ENCODE measurements at places on chromosomes 2 and 18.

DNA sequence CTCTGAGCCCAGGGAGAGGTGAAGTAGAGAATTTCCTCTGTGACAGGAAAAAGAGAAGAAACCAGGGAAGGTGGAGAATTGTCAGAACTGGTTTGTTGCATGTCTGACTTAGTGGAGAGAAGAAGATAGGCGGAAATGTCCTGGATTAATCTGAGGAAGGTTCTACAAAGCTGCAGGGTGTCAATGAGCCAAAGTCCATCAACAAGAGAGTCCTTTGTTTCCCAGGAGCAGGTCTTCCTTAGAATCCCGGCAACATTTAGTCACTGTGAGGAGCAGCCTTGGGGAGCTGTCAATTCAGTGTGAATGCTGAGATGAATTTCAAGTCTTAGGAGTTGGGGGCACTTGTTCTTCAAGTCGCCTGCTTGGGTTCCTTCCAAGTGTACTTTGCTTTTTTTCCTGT, 88.4 kb upstream of the CELF4 start:
- no peak for DNase-seq

- DNase-seq = no peak
These were observed 34.9 kb downstream of the CDC42EP3 start for GRCh38 chr2:37636381-37637066.

DNA sequence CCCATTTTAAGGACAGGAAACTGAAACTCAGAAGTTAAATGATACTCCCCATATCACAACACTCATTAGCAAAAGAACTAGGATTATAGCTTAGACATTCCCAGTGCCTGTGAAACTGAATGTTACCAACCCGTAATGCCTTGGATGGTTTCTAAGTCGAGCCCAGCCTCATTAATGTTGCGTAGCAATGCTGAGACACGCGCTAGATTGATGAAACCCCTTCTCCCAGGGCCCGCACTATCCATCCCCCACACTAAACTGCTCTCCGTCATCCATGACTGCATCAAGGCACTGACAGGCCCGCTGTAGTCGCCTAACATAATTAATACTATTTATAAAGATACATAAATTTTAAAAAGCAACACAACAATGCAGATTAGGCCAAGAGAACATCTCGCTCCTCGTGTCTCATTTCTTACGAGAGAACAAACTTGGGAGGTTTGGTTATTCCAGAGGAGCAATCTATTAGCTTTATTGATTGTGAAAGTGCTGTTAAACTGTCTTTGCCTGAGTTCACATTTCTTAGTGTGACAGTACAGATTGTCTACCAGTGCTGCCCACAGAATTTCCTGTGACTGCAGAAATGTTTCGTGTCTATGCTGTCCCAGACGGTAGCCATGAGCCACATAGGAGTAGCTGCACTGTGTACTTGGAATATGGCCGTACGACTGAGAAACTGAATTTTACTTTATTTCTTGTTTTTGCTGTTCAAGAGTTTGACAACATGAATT, 312.2 kb upstream of the RAB12 start:
- no peak for DNase-seq

GRCh38 chr2:14944562-14945346, 312.2 kb downstream of the LRATD1 start:
- DNase-seq = no peak

DNA sequence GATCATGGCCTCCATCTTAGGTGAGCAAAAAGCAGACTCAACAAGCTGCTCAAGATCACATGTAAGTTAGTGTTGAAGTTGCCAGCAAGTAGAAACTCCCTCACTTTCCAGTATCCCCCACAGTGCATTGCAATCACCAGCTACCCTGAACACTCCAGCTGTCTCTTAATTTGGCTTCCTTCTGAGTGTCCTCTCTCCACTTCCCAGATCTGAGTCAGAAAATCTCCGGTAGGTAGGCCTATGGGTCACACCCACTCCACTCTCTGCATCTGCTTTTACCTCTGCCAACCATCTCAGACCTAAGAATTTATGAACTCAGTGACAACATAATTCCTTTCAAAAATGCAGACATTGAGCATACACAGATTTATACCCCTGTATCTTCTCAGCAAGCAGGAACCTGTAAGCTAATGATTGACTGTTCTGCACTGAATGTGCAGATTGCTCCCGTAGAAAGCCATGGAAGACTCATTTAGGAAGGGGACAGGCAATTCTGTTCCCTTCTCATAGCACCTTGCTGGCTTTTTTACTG, 656.9 kb downstream of the EPHA4 start:
- no peak for DNase-seq

DNA sequence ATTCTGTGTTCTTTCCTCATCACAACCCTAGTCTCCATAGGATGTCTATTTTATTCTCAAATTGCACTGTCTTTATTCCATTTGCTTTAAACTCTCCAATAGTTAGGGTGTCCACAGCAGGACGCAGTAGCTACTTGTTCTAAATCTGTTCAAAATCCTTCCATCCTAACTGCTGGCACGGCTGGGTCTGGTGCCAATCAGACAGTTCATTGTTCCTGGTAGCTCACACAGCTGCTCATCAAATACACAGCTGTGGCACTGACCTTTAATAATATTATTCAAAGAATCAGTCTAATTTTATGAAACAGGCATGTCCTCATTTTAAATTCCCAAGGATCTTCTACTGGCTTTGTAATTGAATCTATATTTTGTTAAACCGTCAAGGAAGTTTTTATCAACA, 59.7 kb upstream of the TMEFF2 start:
- DNase-seq = no peak

- no peak for DNase-seq
These were observed 95.9 kb downstream of the EPB41L5 start for GRCh38 chr2:120108749-120109148.

GRCh38 chr2:124755386-124755785, 730.3 kb downstream of the CNTNAP5 start:
- no peak for DNase-seq

- DNase-seq = no peak
These were observed 94.5 kb upstream of the FN1 start for GRCh38 chr2:215530191-215530968.

DNA sequence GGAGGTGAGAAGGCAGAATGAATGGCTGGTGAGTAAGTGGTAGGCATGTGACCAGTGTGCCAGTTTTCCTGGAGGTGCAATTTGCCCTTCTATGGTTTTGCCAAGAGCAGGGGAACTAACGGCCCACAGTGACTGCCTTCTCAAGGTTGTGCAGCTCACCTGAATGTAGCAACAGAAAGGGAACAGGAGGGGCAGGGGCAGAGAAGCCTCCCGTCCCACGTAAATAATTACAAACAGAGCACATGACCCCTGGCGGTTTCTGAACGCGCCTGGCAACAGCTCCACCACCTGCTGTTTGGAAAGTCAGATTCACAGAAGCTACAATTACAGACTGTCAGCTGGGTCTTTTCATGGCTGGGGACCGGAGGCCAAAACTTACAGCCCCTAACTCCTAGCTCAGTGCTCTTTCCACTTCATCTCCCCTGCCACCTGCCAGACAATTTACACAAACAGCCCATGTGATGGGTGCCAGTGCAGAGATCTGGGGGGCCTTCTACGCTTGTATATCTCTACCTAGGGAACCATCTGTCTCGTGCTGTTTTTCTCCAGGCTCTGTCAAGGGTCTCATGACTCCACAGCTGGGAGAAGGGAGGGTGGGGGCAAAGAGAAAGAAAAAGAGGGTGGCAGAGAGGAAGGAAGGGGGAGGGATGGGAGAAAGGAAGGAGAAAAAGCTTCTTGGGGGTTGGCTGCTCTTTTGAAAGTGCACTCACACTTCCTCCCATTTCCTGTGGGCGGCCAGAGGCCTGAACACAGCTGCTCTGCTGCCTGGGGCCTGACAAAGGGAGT, 69.6 kb downstream of the POLR1A start:
- no peak for DNase-seq

DNA sequence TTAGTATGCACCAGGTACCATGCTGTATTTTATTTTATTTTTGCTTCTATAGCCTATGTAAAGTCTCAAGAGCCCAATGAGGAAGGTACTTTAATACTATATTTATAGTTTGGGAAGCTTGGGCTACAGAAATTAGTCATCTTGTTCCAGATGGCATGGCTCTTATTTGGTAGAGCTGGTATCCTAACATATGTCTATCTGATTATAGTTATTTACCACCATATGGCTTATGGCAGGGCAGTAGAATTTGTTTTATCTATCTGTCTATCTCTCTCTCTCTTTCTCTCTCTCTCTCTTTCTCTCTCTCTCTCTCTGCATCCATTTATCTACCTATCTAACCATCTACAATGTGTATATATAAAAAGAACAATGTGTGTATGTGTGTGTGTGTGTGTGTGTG, 1293.7 kb upstream of the SLC39A10 start:
- no peak for DNase-seq

DNA sequence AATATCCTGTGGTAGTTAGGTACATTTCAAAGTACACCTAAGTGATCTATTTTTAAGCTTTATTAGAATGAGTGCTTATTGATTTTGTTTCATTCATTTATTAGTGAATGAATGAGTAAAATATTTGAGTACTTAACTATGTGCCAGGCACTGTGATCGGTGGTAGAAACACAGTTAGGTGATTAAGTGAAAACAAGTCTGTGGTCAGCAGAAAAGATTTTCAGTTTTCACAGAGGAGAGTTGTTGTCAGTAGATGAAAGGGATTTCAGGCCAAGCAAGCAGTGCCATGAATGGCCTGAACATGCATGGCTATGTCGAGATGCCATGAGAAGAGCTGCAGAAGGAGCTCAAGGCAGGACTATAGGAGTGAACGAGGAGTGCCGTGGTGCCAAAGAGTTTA, 85.9 kb downstream of the SPTBN1 start:
- DNase-seq = no peak

GRCh38 chr18:9943311-9943710, 29.5 kb downstream of the VAPA start:
- no peak for DNase-seq

DNA sequence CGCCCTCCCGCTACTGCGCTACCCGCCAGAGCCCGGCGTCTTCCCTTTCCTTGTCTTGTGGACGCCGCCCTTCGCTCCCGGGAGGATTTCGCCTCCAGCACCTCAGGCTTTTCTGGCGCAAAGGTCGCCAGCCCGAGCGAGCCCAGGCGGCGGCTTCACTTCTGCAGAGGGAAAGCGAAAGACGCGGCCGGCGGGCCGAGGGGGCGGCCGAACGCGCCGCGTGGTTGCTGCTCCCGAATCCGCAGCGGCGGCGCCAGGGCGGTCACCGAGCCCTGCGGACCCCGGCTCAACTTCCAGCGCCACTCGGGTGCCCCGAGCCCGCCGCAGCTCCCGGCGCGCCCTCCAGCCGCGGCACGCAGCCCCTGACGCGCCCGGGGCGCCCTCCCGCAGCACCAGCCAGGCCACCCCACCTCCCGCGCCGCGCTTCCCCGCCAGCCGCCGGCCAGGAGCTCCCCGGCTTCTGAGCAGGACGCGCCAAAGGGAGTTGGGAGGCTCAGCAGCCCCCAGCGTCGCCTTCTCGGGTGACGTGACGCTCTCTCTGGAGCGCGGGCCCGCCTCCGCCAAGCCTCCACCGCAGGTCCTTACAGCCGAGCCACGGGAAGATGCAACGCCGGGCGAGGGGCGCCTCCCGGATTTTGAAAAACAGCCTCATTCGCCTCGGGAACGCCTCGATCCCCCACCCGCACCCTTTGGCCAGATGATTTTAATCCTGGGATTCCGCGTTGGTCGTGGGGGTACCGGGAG, 84.9 kb upstream of the EPB41L3 start:
- DNase-seq = no peak

GRCh38 chr18:31577195-31577594, 14.5 kb upstream of the TTR start:
- DNase-seq = no peak

DNA sequence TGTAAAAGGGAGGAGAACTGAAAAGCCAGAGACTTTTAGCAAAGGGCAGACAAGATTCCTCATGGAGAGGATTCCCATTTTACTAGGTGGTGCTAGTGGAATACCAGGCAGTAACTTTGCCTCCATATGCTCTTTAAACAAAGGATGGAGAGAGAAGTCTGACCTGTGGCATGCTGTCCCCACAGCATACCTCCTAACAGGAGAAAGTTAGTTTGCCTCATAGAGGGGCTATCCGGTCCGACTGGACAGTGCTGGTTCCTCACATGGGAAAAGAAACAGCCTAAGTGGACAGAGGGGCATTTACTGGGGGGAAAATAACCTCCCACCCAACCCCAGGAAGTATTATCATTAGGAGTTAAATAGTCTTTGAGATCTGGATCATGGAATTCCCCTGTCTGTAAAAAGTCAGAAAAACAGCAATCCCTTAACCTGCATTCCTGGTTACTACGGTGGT, 31.6 kb upstream of the GMCL1 start:
- no peak for DNase-seq

DNA sequence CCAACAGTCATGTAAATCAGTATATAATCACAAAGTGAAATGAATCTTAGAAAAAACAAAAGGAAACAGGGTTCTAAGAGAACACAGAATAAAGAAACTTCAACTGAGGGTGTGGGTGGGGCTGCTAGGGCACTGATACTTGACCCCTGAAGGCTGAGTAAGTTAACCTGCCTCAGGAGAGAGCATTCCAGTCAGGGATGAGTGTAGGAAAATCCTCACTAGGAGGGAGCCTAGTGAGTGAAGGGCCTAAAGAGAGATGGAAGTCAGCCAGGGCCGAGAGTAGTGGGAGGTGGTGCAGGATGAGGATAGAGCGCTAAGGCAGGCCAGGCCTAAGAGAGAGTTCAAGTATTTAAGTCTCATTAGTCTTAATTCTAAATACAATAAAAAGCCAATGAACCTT, 342.6 kb downstream of the SATB2 start:
- DNase-seq = no peak

DNA sequence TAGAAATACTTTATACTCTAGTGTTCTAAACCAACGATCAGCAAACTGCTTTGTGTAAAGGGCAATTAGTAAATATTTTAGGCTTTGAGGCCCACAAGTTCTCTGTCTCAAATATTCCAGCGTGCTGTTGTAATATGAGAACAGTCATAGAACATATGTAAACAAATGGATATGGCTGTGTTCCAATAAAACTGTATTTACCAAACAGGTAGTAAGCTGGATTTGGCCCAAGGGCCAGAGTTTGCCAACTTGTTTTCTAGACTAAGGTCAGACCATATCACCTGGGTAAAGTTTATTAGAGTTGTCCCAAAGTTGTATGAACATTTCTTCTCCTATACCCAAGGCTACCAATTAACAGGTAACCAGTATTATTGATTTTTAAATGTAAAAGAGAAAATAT, 303.2 kb upstream of the MC4R start:
- no peak for DNase-seq

GRCh38 chr2:209451209-209451834, 27.5 kb downstream of the MAP2 start:
- no peak for DNase-seq

DNA sequence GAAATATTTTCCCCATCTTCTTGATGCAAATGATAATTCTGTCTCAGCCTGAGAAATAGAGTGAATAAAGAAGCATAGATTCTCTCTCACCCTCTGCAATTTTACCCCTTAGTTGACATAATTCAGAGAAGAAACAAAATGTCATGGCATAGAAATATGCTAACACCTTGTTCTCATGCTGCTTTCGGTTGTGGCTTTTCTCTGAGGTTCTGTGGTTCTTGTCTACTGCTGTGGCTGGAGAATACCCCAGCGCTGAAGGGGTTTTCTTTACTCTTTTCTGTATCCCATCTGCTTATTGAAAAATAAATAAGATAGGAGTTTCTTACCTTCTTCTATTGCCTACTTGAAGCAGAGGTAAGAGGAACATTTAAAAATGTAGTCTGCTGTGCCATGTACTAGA, 15.4 kb upstream of the RAB27B start:
- no peak for DNase-seq

- no peak for DNase-seq
These were observed 72.2 kb upstream of the TEX51 start for GRCh38 chr2:126826491-126826890.

Data from stimulated activated CD4-positive, alpha-beta T cell treated with anti-CD3 and anti-CD28 coated beads, TNF-alpha, amount 100 ng/mL, for 1 hour (primary cell).